Activated CD4-positive, alpha-beta T cell treated with anti-CD3 and anti-CD28 coated beads, Interleukin-2, amount 50 U/mL, for 24 hours (primary cell): ENCODE measurements at places on chromosomes 2 and 18.

DNA sequence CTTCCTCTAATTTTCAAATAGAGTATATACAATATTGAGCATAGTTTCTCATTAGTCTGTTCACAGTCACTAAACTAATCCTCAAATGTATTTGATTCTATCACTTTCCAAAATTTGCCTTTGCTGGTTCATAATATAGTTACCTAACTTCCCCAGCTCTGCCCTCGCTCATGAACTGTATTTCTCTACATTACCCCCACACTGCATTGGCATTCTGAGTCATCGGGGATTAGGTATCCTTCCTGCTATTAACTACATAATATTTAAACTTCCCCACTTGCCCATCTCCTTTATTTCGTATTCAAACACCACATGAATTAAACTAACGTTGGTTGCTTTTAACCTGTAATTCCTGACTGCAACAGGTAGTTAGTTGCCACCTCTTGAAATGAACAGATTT, 14.8 kb upstream of the CLASP1 start:
- no peak for DNase-seq

GRCh38 chr2:110638004-110638403, 39.9 kb downstream of the BUB1 start:
- DNase-seq = no peak

DNA sequence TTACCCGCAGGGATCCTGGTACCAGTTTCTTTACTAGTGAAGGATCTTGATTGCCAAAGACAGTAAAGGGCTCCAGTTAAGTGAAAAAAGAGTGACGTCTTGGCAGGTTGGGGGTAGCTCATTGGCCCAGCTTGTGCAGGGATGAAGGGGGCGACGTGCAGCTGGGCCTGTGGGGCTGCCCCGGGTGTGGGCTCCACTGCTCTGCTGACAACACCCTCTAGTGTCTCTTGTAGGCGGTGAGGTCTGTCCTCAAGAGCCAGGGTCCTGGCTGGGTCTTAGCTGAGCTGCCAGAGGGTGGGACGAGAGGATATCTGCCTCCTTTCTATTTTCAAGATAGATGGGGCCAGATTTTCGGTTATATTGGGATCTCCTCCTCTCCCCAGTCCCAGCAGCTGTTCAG, 6.1 kb downstream of the ARHGEF4 start:
- no peak for DNase-seq

GRCh38 chr18:66571845-66572244, 32.0 kb downstream of the CDH19 start:
- DNase-seq = no peak

- DNase-seq = no peak
These were observed 88.9 kb upstream of the CYP1B1 start for GRCh38 chr2:38164881-38165280.

- no peak for DNase-seq
These were observed 304.8 kb downstream of the TRIB2 start for GRCh38 chr2:13021470-13021957.

DNA sequence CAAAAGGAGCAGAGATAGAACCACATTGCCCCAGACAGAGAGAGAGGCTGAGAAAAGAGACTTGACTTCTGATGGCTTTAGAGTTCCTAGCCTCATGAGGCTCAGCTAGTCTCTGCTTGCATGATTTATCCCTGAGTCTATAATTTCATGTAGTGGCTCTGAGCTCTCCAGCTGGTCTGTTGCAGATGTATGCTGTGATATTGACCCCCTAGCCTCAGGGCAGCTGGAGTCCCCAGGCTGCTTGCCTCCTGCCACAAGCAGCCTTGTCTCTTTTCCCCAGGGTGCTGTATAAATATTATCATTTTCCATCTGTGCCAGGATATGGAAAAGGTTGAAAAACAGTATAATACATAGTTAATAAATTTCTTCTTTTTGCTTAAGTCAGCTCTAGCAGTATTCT, 467.6 kb upstream of the CWC22 start:
- no peak for DNase-seq

- DNase-seq = no peak
These were observed 4.0 kb downstream of the SLC4A3 start for GRCh38 chr2:219631406-219631891.

GRCh38 chr2:127581516-127582490, 46.3 kb downstream of the MYO7B start:
- no peak for DNase-seq

DNA sequence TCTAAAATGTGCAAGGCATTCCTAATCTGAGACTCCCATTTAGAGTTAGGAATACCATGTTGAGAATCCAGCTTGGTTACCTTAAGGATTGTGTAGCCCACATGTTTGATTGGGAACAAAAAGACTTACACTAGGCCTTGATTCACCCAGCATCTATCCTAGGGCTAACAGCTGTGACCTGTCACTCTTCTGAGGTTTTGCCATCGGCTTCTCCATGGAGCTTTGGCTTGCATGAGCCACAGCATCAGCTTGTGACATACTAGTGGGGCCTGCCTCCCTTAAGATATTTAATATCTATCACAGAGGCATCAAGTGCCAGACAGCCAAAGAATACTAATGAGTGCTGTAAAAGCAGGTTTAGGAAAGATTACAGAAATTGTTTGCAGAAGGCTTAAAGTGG, 241.3 kb upstream of the UBE2E3 start:
- DNase-seq = no peak

DNA sequence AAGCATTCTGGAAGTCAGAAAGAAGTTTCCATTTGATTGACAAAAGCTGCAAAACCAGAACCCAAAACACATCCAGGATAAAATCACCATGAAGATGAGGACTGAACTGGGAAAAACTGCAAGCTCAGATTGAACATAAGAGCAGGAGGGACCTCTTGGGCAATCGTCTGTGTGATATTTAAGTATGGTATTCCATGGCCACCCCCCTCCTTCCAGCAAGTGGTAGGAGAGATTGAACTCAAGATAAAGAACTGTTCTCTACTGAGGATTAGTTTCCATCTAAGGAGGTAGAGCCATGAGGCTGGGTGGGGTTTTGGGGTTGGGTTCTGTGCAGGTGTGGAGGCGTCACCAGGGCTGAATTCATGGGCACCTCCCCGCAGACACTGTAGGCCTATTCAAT, 251.1 kb downstream of the NCKAP5 start:
- no peak for DNase-seq

- DNase-seq = no peak
These were observed 112.3 kb upstream of the ZNF521 start for GRCh38 chr18:25464227-25464626.

DNA sequence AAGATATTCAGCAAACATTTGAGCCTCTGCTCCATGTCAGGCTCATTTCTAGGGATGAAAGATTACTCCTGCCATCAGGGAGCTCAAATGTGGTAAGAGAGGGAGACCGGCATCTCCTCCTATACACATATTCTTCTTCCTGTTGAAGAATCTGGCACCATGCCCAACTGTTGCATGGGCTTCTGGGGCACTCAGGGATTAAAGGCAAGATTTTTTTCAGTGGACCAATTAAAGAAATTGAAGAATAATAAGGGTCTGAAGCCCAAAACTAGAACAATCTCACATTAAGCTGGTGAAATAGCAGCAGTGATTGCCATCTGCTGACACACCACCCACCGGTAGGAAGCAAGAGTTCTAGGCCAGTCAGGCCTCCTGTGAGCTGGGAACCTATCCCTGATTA, 145.4 kb upstream of the LYPD6 start:
- DNase-seq = no peak

DNA sequence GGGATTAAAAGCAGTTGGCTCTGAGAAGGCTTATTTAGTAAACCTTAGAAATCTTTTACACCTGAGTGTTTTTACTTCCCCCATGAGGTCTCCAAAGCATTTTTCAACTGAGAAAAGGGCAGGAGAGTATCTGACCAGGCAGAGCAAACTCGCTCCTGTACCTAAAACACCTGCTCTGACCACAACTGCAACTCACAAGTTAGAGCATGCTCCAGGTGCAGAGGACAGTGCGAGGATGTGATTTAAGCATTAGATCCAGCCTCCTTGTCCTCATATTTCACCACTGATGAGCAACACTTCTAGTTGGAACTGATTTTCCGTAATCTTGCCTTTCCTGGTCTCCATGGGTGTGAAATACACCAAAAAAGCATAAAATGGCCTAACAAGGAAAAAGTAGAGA, 34.5 kb upstream of the TBC1D8 start:
- no peak for DNase-seq

DNA sequence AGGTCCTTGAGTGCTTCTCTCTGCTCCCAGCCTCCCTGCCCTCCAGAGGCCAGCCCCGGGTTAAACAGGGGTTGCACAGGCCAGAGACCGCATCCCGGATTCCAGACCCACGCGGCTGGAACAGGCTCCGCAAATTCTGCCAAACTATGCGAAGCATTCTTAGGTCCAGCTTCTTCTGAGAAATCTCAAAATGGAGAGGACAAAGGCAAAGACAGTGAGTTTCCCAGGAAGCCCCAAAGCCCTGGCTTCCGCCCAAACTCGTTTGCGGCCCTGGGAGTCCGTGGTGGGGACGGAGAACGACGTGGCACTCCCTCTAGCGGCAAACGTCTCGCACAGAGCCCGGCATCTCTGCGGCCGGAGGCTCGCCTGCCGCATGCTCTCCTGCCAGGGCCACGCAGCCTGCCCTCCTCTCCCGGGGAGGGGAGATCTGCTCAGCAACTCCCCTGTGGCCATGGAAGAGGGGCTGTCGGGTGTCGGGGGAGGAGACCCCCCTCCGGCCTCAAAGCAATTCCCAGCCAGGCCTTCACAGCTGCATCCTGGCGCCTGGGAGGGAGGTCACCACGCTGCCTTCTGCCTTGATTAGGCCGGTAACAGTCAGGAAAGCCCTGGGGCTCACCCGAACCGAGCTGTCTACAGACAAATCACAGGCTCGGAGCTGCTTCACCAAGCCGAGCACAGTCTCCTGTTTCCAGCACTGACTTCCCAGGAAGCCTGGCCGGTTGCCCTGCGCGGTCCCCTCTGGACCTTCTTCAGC, 33.4 kb upstream of the KLHL29 start:
- DNase-seq = peak; percentile 28

DNA sequence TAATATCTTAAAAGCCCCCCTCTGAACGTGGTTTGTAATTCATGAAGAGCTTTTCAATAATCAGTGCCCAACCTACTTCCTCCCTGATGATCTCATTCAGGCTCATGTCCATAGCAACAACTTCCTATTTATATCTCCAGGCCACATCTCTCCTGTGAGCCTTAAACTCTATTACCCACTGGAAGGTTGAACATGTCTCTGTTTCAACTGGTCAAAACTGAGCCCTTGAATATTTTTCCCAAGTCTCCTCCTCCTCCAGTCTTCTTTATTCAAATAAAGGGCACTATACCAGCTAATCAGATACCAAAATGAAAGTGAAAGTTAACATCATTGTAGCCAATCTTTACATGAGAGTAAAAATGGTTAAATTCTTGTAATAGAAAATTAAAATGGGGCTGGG, 63.7 kb upstream of the ITGA4 start:
- no peak for DNase-seq

DNA sequence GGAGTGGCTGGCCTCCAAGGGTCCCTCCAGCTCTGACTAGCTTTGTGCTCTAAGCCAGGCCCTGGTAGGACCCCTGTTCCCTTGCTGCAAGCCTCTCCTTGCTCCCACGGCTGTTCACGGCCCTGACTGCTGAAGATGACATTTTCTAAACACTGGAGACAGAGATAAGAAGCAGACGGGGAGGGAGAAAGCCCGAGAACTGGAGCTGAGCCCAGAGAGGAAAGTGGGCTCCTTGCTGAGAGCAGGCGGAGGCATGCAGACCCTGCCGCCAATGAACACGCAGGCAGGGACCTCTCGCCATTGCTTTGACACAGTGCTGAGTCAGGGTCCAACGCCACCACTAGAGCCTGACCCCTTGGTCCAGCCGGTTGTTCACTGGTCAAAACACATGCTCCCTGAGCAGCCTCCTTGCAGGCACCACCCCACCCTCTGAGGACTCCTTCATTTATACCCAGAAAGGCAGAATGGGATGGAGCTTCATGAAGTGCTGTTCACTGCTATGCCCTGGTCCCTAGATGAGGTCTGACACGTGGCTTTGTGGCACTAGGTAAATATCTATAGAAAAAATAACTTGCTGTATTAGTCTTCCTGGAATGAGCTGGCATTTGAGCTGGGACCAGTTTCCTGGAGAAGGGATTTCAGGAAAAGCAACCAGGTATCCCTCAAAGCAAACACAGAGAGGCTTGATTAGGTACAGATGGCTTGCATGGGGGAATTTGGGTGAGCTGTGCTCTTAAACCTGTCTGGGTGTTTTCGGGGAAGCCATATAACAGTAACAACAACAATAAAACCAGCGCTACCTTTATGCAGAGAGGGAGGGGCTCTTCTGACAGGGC, 65.7 kb downstream of the MCFD2 start:
- DNase-seq = no peak

GRCh38 chr2:152445791-152446201, 110.8 kb downstream of the FMNL2 start:
- no peak for DNase-seq

GRCh38 chr18:12049978-12050811, 43.4 kb upstream of the ANKRD62 start:
- no peak for DNase-seq

DNA sequence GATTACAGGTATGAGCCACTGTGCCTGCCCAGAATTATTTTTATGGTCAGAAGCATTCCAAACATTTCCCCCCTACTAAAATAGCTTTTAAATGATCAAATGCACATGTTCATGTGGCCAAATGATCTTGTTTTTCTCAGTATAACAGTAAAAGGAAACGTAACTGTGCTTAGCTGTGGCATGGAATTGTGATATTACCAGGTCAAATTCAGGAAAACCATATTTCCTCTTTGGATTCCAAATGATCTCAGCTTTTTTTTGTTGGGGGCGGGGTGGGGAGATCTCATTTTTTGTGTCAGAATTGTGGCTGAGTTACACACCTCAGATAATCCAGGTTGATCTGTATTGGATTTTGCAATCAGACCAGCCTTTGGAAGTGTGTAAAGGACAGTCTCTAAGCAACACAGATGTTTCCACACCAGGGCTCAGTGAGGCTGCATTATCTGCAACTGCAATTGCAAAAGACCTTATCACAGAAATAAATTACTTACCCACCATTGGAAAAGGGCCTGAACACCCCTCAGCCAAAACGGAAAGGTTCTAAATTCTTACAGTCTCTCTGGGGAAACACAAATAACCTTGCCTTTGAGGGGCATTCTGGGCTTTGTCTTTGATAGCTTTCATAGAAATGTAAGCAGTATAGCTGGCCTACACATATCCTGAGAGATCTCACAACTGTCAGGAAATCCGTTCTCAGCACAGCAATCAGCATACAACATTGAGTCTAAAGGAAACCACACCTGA, 8.4 kb downstream of the CASP10 start:
- no peak for DNase-seq

- no peak for DNase-seq
These were observed 834 bp upstream of the BUB1 start for GRCh38 chr2:110678457-110679336.

DNA sequence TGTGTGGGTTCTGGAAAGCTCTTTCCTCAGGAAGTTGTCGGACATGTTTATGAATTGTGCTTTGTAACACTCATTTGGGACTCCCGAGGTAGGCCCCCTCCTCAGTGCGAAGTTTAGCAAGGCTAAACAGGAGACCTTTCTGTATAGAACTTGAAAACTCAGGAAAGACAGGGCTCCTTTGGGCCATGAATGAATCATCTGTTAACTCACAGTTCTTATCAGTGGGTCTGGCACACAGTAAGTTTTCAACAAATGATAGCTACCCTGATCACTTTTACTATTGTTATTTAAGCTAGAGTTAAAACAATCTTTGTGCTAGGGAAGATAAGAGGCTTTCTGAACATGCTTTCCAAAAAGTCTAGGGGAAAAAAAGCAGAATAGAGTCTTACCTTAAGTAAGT, 430.5 kb upstream of the ETAA1 start:
- DNase-seq = no peak

- no peak for DNase-seq
These were observed 69.9 kb downstream of the KCNH7 start for GRCh38 chr2:162768656-162769055.
